Heart left ventricle (tissue), 16 donors: ENCODE measurements at places on chromosomes 6 and 20. TPM values are rescaled to one million over a fixed set of nuclear protein-coding genes. Genes with fewer than 3 reads are reported as not detected.
A peak's percentile ranks its signal among the peaks of the same experiment; 100 is the strongest.

DNA sequence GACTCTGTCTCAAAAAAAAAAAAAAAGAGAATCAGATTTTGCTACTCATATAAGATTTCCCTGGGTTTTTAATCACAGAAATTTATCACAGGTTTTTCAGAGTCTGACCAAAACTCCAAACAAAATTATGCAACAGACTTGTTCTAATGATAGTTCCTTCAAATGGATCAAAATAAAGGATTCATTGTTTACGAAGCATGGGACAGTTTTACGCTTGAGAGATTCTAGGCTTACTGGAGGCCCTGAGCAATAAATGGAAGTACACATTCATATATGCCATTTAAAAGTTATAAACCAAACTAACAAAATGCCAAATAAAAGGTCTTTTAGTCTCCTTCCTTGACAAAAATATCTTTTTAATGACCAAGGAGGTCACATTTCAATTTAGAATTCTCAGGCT lies 245.1 kb upstream of the KCNQ5 start:
- no peak for DNase-seq

DNA sequence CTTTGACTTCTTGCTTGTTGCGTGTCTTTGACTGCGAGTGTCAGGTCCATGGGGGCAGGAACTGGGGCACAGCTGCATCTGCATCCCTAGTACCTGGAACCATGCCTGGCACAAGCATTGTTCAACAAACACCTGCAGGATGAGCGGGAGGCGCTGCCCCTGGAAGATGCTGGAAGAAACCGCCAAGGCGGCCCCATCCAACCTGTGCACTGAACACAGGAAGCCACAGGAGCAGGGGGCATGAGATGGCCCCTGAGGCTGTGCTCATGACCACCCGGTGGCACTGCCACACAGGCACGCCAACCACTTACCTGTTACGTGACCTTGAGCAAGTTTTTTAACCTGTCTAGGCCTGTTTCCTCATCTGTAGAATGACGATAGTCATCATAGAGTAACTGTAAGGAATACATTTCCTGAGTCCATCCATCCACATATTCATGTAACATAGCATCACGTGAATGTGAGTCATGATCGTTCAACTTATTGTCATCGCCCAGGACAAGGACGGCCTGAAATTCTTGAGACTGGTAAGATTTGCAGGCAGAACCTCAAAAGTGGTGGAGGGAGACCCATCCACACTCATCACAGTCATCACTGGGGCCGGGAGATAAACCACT lies 374.2 kb downstream of the PREX1 start:
- DNase-seq, result no peak

GRCh38 chr6:107129370-107129925 lies 14.1 kb upstream of the BEND3 start:
- DNase-seq, result no peak

- DNase-seq, result no peak
These were observed 43.1 kb downstream of the SYNJ2 start for GRCh38 chr6:158024566-158025297.

Gene CDH4
- total RNA-seq, result 0.04 TPM

DNA sequence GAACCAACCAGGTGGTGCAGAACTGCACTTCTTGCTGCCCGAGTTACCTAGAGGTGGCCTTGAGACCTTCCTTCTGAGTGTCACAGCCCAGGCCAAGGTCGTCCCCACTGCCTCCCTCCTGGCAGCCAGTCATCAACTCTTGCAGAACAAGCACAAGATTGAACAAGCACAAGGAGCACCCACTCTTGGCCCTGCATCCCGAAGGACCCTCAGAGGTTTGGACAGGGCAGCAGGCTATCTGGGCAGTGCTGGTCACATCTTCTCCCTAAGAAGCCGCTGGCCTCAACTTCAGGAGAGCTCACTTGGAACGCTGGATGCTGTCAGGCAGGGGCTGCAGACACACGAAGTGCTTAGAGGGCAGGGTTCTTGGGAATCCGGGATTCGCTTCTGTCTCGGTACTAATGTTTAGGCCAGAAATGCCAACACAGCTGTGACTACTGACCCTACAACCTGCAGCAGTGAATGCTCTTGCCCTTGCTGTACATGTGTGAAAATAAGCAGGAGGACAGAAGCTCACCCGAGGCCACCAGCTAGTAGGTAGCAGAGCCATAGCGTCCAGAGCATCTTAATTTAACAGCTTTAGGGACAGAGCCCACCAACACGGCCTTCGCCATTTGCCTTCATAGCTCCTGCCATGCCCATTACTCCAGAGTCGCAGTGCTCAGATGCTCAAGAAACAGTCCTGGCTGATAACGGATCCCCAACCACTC lies 4.0 kb upstream of the ACSS1 start:
- DNase-seq, result peak; percentile 44

GRCh38 chr6:51968265-51968664 lies 119.1 kb downstream of the PKHD1 start:
- DNase-seq, result no peak
